Pancreas (tissue), 10 donors: ENCODE measurements at places on chromosomes 3 and 15. TPM values are rescaled to one million over a fixed set of nuclear protein-coding genes. Genes with fewer than 3 reads are reported as not detected.
A peak's percentile ranks its signal among the peaks of the same experiment; 100 is the strongest.

DNA sequence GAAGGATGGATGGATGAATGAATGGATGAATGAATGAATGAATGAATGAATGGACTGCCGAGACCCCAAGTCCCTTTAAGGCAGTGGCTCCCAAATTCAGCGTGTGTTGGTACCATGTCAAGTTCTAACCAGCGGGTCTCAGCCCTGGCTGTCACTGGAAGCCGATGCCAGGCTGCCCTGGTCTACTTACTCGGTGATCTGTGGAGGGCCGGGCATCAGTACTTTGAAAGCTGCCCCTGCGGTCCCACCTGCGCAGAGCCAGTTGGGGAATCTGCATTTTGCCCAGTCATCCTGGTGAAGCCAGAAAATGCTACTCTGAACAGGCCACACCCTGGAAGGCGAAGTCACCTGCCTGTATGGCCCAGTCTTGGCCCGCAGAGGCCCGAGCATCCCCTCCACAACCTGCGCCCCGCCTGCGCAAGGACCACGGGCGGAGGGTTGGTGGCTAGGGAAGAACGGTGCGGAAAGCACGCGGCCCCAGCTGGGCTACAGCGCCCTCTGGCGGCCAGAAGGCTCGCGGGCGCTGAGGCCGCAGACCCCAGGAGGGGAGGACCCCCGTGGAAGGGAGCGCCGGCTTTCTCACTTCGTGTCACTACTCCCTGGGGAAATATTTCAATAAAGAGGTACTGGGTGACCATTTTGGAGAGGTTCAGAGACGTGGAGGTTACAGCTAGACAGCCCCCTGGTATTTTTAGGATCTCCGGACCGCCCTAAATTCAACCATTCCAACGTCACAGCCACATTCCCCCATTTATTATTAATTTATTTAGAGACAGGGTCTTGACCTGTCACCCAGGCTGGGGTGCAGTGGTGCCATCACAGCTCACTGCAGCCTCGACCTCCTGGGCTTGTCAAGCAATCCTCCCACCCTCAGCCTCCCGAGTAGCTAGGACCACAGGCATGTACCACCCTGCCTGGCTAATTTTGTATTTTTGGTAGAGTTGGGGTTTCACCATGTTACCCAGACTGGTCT, 34.9 kb downstream of the PRKCD start:
- DNase-seq = peak; percentile 86

GRCh38 chr3:71906976-71907375, 122.0 kb upstream of the PROK2 start:
- no peak for DNase-seq

DNA sequence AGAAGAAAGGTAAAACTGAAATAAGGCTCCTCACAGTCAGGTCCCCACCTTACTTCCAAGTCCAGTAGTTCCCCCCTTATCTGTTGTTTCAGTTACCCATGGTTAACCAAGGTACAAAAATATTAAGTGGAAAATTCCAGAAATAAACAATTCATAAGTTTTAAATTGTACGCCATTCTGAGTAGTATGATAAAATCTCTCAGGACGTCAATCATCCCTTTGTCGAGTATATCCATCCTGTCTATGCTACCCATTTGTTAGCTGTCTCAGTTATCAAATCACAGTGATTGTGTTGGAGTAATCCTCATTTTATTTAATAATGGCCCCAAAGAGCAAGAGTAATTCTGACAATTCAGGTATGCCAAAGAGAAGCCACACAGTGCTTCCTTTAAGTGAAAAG, 43.9 kb downstream of the LRRFIP2 start:
- DNase-seq = no peak

Gene NUTM1
- not detected for polyA plus RNA-seq

DNA sequence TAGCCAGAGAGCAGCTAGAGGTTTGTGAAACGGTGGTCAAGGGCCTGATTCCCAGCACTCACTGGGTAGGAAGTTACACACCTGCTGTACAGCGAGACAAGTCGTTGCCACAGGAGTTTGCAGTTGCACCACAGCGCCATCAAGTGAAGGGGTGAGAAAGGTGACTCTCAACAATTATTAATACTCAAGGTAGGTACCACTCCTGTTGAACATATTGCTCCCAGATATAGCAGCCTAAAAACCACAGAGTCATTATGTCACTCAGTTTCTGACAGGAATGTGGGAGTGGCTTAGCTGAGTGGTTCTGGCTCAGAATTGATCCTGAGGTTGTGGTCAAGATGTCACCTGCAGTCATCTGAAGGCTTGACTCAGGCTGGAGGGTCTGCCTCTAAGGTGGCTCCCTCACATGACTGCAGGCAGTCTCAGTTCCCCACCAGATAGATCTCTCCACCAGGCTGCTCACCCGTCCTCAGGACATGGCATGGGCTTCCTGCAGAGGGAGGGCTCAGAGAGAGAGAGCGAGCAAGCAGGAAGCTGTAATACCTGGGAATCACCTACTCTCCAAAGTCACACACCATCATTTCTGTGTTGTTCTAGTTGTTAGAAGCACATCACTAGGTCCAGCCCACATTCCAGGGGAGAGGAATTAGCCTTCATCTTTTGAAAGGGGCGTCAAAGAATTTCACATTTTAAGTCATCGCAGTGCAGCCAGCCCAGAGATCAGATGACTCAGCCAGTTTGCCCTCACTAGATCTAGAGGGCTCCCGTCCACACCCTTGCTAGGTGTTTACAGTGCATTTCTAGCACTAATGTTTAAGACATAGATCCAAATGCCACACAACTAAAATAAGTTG, 17.0 kb upstream of the ANO10 start:
- DNase-seq = peak; percentile 9

DNA sequence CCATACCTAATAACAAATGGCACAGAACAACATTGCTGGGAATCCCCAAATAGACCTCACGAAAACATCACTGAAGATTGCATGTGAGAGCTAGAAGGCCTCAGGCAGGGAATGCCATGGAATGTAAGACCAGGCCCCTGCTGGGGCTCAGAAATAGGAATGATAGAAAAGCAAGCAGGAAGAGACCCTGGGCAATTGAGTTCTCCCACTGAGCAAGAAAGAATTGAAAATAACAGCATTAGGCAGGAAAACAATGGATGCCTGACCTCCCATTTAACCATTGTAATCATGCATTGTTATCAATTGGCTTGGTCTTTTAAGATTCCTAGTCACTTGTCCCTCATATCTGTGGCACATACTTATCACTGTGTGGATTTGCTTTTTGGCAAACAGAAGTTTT, 581.6 kb downstream of the FHIT start:
- DNase-seq = no peak

GRCh38 chr15:64862408-64862807, 20.7 kb downstream of the PLEKHO2 start:
- DNase-seq = no peak

- DNase-seq = no peak
These were observed 379.1 kb upstream of the PROK2 start for GRCh38 chr3:72163809-72164634.

- DNase-seq = no peak
These were observed 28.9 kb downstream of the TBC1D2B start for GRCh38 chr15:78048628-78048920.

Gene ANKRD63
- polyA plus RNA-seq = not detected

Gene MYRIP
- 2.5 TPM for polyA plus RNA-seq

GRCh38 chr15:55912982-55913381, 80.4 kb downstream of the NEDD4 start:
- DNase-seq = no peak

- DNase-seq = no peak
These were observed 25.5 kb upstream of the APOD start for GRCh38 chr3:195609229-195609628.

Gene PXYLP1
- polyA plus RNA-seq = 6.0 TPM

Gene ARPIN
- 21.6 TPM for polyA plus RNA-seq

DNA sequence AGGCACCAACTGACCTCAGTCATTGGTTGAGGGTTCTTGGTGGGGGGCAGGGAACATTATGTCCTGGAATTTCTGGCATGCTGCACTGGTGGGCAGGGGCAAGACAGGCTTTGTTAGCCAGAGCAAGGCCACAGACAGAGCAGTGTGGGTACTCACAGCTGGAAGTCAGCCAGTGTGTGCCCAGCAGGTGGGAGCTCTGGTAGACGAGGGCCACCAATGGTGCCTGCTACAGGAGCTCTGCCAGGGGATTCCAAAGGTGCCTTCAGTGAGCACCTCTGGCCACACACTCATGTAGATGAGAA, 31.3 kb downstream of the CYP8B1 start:
- DNase-seq = no peak

Gene CCDC9B
- polyA plus RNA-seq = 72.3 TPM

Gene ZMYND10
- 5.1 TPM for polyA plus RNA-seq

DNA sequence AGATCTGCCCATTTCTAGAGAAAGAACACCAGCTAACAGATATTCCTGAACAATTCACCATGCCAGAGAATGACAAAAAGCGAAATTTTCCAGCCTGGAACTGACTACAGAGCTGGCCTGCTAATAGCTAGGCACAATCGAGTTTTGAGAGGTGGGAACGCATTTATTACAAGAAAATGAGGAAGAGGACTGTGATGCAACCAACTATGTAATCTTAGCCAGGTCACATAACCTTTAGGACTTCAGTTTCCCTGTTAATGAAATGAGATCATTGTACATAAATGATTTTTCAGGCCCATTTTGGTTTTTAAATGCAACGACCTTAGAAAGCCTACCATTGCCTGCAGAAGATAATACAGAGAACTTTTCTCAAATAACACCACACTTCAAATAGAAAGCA, 72.1 kb upstream of the SETMAR start:
- no peak for DNase-seq

GRCh38 chr3:39295184-39295775, 15.4 kb upstream of the CX3CR1 start:
- DNase-seq = no peak

DNA sequence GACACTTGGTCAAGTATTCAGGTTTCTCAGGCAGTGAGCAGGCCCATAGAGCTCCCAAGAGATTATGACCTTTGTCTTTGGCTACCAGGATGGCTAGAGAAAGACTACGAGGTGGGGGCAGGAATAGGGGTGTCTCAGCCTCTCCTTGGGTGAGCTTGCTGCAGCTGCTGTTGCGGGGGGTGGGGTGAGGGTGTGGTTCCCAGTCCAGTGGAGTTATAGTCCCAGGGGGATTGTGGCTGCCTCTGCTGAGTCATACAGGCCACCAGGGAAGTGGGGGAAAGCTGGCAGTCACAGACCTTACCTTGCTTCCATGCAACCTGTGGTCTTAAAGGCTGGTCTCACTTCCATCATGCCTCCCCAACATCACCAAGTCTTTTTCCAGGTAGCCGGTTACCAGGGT, 31.7 kb downstream of the ATP2C1 start:
- no peak for DNase-seq

Gene CHRFAM7A
- 0.95 TPM for polyA plus RNA-seq

Gene CTXN2
- 0.73 TPM for polyA plus RNA-seq

- DNase-seq = no peak
These were observed 199.8 kb upstream of the ALCAM start for GRCh38 chr3:105166893-105167292.

DNA sequence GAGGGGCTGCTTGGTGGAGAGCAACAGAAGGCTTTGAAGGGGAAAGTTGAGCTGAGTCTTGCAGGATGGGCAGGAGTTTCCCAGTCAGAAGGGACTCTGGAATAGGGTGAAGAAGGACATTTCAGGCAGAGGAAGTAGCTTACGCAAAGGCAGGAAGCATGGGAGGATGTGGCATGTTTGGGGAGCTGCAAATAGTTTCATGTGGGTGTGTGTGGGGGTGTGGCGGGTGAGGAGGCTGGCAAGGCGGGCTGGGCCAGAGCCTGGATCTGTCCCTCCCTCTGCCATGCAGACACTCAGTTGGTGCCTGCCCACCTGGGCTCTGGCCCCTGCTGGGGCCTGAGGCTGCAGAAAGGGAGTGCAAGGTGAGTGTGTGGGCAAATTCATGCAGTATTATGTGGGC, 10.4 kb downstream of the TEX264 start:
- no peak for DNase-seq

Gene CNTN4
- polyA plus RNA-seq = 2.5 TPM

DNA sequence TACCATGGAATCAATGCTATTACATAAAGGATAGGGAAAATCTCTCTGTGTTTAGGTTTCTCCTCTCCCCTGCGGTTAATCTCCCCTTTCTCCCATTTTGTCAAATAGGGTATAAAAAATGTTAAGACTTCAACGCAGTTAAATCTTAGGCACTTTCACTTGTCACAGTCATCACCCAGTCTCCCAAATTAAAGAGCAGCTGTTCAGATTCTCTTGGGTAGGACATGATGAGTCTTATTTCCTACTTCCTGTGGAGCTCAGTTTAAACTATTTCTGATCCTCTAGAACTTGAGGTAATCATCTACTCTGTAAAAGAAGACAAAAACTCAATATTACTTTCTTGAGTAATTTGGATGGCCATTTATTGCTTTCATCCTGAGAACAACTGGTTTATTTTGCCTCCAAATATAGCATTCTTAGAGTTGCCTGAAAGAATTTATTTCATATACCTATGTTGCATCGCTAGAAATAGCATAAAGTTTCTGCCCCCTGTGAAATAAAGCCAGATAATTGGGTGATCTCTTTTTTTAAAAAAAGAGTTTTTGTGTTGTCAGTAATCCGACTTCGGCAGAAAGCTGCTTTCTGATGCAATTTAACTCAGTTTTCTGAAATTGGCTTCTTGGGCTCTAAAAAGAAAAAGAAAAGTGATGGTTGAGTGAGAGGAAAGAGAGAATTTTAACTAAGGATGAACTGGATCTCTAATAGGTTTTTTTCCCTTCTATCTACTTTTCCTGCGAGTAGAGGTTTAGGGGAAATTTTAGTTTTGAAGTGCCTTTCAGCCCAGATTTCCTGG, 20.7 kb downstream of the RAP2B start:
- DNase-seq = no peak

Gene CCR8
- not detected for polyA plus RNA-seq
